H4 (cell line): ENCODE measurements at places on chromosomes 6 and 20. TPM values are rescaled to one million over a fixed set of nuclear protein-coding genes. Genes with fewer than 3 reads are reported as not detected.

- no peak for DNase-seq
These were observed 6.6 kb downstream of the RNASET2 start for GRCh38 chr6:166949528-166950442.

The SYNE1 gene
- 9.8 and 14.3 TPM in 2 replicates for total RNA-seq

DNA sequence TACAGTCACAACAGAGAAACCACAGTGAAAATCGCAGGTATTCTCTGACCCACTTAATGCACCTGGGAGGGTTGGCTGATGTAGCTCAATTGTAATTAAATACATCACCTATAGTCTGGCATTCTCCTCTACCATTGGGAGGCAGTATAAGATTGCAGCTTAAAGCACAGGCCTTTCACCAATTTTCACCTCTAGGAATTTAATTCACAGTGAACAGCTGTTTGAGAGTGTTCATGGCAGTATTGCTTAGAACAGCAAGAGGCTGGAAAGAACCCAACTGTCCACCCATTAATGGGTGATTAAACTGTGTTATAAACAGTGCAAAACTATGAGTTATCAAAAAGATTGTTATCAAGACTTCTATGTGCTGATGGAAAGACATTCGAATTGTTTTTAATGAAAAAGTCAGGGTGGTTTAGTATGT, 2.0 kb downstream of the EDEM2 start:
- DNase-seq: peak; percentile 59

The EIF6 gene
- 228 and 244 TPM in 2 replicates for total RNA-seq

- DNase-seq: peak; percentile 44
These were observed 56.0 kb downstream of the OTOR start for GRCh38 chr20:16803965-16804792.

GRCh38 chr6:99349171-99350141, at the start of gene FAXC:
TSS of gene FAXC (minus strand) at chr6:99349674. CDS start at chr6:99349372, 302 bp downstream.
- DNase-seq: peak; percentile 12

DNA sequence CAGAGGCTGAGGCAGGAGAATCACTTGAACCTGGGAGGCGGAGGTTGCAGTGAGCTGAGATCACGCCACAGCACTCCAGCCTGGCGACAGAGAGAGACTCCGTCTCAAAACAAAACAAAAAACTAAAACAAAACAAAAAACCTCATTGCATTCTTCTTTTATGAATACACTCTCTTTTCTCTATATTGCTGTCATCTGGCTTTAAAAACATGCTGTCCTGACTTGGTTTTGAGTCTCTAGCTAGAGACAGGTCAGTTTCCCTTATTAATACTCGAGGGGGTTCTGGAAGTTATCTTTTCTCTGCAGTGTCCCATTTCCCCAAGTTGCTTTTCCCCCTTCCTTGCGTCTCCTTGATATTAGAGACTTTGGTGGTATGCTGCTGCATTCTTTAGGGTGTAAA, 50.9 kb downstream of the RIOK1 start:
- no peak for DNase-seq

- DNase-seq: no peak
These were observed 854.5 kb upstream of the EYS start for GRCh38 chr6:66561479-66561878.

The GMDS gene
- 20.2 and 23.6 TPM in 2 replicates for total RNA-seq

DNA sequence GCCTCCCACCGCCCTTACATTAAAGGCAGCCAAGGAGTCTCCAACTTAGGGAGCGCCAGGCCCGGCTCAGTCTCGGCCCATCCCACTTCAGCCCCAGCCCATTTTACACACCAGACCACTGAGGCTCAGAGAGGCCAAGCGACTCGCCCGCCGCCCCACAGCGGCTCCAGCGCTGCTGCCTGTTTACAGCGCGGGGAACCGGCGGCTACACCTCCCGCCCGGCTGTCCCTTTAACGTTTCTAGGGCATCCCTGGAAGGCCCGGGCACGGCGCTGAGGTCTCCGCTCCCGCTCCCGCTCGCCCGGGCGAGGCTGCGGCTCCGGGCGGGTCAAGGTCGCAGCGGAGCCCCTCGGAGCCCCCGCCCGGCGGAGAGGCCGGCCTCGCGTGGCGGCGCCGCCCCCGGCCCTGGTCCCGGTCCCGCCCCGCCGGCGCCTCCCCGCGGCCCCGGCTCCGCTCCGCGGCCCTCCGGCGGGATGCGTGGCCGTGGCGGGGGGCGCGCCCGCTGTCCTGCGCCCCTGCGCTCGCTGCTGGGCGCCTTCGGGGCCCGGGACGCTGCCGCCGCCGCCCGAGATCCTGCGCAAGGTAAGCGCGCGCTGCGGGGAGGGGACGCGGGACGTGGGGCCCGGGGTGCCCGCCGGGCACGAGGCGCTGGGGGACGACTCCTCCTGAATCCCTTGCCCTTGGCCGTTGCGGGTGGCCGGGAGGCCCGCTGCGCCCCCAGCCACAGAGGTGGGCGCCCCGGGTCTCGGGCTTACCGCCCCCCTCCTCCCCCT, 27.1 kb upstream of the PHACTR3 start:
- no peak for DNase-seq

DNA sequence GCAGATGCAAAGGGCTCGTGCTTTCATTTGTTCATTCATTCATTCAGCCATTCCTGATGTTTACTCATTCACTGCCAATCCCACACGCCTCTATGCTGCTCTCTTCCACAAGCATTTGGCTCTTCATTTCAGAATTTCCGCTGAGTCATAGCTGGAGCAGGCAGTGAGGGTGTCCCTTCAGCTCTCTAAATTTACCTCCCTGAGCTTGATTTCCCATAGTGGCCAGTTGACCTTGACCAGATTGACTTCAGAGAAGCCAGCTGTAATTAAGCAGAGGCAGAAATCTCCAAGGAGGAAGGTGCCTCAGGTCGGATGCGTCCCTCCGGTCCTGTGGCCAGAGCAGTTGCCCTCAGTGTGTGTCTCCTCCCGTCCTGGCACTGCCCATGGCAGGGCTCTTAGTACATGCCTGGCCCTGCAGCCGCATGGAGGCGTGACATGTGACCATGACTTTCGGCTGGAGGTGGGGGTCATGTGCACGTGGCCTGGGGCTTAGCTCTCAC, 267.2 kb upstream of the ECI2 start:
- peak; percentile 69 for DNase-seq

The MRAP2 gene
- total RNA-seq: not detected in 2 replicates

DNA sequence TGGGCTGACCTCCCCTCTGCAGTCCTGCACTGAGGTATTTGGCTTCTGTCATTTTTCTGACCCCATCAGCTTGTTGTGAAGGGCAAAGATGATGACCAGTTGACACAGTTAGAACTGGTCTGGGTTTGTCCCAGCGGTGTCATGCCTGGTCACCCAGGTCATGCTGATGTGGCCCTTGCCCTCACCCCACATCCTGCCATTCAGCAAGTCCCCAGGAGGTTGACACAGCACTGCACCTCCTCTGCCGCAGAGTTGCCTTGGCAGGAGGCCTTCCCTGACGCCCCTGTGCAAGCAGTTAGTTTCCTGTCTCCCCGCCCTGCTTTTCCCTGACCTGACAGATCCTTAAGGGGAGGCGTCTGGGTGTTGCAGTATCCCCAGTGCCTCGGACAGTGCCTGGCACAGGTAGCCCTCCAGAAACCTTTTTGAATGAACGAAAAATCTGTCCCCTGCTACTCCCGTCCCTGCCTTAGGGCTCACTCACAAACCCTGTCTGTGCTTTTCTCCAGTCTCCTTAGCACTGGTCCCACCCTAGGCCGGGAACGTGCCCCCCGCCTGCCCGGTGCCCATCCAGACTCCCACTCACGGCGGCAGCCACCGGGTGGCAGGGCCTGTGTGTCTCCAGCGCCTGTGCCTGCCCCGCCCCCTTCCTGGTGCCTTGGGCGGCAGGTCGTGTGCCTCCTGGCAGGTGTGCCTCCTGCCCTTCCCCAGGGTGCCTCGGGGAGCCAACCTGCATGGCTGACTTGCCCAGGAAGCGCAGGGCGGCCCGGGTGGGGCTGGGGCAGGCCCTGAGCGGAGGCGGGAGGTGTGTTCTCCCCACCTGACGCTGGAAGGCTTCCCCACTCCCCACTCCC, 146.3 kb upstream of the RNF24 start:
- DNase-seq: no peak
